Uterus (tissue), 4 donors: ENCODE measurements at places on chromosomes 13 and 19. TPM values are rescaled to one million over a fixed set of nuclear protein-coding genes. Genes with fewer than 3 reads are reported as not detected.

LRP3 gene
- 22.8 TPM for total RNA-seq

FOXA3 gene
- total RNA-seq, result not detected

SPTBN4 gene
- total RNA-seq, result 7.0 TPM

SLC7A9 gene
- total RNA-seq, result not detected

SOX21 gene
- total RNA-seq, result 0.07 TPM

KCNRG gene
- 0.51 TPM for total RNA-seq

LIG1 gene
- total RNA-seq, result 5.9 TPM

ZNF761 gene
- 4.7 TPM for total RNA-seq

C5AR1 gene
- total RNA-seq, result 4.4 TPM

DACT3 gene
- total RNA-seq, result 38.0 TPM

ZNF177 gene
- total RNA-seq, result 4.4 TPM
